ENCODE measurements at places on chromosomes 7 and 10.
A peak's percentile ranks its signal among the peaks of the same experiment; 100 is the strongest.

DNA sequence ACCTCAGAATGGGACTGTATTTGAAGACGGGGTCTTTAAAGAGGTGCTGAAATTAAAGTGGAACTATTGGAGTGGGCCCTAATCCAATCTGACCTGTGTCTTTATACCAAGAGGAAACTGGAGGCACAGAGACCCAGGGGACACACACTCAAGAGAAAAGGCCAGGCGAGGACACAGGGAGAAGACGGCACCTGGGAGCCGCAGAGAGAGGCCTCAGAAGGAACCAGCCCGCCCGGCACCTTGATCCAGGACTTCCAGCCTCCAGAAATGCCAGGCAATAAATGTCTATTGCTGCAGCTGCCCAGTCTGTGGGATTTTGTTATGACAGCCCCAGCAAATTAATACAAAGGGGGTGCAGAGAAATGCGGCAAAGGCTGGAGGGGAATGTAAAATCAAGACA is 10.5 kb downstream of the CARD11 start:
- no peak for DNase-seq

- peak; percentile 51 for DNase-seq
Measured at GRCh38 chr7:43954524-43955228, 28.4 kb downstream of the UBE2D4 start.

DNA sequence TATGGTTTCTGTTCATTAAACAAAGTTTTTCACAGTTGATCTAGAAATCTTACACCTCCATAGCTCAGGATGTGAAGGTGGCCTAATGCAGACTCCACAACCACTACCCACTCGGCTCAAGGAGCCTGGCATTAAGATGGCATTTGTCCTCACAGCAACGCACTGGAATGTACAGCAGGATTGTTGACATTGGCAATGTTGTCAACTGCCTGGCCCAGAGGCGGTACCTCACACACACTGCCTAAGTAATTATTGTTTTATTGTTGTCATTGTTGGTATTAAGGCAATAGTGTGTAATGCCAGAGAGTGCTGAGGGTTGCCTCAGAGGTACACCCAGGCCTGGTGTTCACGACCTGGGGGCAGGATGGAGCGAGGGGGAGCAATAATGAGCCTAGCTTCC is 38.3 kb downstream of the LRRC18 start:
- DNase-seq = no peak

DNA sequence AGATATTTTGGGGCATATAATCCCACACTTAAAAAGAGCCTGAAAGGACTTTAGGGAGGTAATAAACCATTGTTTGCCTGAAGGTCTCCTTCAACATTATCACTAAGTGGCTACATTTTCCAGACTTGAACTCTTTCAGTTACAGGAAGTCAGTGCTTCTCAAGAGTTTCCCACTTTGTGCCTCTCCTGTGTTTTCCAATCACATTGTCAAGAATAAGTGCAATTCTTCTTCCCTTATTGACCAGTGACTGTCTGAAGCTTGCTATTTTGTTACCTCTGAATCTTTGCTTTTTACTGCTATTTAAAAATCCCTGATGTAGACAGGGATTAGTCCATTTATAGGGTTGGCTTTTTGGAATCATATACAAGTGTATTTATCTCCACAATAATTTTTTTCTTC is 346.7 kb upstream of the ANKRD30A start:
- no peak for DNase-seq

- no peak for DNase-seq
Measured at GRCh38 chr7:121336579-121336978, 7.8 kb downstream of the WNT16 start.
